ENCODE measurements at places on chromosomes 7 and 10.

- no peak for DNase-seq
Observed at GRCh38 chr7:20509892-20510572, 105.4 kb upstream of the ABCB5 start.

- DNase-seq: no peak
Observed at GRCh38 chr10:12235796-12236195, 39.8 kb downstream of the CDC123 start.

GRCh38 chr7:98555403-98555802 is 61.7 kb upstream of the NPTX2 start:
- DNase-seq: no peak

DNA sequence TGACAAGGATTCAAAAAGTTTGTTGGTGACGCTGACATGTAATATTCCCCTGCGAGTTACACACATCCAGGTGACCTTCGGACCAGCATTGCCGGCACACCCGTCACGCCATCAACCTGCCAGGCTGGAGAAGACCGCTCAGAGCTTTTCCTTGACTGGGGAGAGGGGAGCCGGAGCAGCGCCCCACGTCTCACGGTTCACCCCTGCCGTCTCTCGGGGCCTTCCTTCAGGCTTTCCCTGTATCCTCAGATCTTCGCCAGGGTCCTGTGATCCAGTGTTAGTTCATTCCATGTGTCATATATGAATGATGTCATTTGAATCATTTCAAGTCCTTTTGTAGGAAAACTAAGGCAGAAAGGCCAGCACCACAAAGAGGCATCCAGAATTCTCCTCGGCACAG is 127.8 kb downstream of the MGMT start:
- DNase-seq: no peak

DNA sequence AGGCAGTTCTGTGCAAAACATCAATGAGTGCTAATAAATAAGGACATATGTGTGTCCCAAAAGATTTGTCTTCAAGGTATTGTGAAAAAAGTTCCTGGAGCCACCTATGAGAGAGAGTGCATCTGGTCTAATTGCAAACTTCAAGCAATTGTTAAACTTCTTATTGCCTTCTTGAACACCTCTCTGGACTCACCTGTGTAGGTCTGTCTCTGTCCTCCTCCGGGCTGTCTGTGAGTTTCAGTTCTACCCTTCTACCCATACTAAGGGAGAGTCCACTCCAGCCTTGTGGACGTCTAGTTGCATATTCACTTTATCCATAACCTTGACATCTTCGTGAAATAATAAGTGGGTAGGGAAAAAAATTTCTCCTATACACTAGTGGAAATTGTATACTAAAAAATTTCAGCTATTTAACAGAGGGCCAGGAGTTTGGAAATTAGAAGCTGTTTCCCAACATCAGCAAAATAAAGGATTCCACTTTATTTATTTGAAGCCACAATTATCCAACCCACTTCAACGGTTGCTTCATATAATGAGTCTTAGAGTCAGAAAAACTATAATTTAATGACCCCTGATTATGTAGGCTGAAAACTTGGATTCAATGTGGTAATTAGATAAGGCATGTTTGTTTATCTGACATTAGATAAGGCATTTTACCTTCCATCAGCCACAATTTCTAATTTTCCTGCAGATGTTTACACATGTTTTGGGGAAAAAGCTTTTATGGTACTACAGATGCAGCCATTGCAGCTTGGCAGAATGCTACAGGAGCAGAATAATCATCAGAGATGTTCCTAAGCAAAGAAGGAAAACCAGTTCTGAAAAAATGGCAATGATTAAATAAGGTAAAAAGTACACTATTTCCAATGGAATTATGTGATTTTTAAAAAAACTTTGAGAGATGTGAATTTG is 150.8 kb upstream of the FAM3C start:
- no peak for DNase-seq

DNA sequence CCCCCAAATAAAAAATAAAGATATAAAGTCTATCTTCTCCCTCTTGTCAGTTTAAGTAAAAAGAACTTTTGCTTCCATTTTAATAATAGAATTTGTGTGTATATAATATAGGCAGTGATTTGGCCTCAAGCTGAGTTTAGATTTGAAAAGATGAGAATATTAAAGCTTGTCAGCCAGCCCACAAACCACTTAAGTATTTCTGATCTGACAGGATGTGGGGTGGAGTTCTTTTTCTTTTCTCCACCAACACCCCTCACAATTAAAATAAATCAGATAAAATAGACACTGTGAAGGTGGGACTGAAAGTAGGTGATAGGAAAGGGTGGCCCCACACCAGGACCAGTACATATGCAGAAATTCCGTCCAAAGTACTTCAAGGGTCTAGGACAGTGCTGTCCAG is 714.1 kb downstream of the AUTS2 start:
- DNase-seq: no peak

DNA sequence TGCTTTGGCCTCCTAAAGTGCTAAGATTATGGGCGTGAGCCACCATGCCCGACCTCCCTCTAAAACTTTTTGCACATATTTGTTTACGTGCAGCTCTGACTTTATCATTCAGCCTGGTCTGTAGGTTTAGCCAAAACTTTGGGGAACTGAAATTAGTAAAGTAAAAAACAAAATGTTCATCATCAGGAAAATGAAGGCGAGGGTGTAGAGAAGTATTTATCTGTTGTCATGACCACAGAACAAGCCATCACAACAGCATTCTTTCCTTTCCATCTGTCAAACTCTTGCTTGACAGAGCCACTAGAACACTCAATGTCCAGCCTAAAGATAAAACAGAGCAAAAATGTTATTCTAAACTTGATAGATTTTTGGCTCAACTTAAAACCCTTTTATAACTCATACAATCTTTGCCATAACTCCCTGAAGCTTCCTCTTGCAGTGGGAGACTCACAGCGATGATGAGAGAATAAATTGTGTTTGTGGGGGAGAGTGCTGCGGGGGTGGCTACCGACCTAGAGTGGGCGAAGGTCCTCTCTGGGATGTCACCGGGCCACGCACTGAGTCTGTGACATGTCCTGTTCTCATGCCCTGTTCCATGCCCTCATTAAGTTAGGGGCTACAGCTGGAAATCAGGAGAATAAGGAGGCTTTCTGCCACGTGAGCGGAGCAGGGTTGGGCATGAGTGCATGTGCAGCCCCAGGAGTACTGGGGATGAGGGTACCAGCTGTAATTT is 58.6 kb upstream of the MKRN1 start:
- DNase-seq: no peak

DNA sequence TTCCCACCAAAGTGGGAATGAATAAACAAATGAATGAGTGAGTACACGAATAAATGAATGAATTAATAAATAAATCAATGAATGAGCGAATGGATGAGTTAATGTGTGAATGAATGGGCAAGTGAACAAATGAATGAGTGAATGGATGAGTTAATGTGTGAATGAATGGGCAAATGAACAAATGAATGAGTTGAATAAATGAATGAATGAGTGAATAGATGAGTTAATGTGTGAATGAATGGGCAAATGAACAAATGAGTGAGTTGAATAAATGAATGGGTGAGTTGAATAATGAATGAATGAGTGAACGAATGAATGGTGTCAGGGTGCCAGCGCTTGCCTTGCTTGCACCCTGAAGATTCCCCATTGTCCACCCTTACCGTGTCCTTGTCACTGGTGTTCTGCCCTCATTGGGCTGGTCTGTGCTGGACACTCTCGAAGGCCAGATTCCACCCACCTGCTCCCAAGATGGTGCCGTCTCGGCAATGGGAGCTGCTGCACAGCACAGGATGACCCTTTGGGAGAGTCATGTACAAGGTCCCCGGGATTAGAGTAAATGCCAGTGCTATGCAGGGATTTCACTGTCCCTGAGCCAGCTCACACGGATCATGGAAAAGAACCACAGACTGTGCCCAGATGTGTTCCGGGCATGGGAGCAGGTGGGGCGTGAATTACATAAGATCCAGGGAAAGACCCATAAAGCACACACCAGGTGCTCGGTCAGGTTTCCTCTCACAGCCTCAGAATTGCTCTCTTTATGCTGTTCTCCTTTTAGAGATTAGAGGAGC is 83.2 kb downstream of the CAMK1D start:
- DNase-seq: no peak

DNA sequence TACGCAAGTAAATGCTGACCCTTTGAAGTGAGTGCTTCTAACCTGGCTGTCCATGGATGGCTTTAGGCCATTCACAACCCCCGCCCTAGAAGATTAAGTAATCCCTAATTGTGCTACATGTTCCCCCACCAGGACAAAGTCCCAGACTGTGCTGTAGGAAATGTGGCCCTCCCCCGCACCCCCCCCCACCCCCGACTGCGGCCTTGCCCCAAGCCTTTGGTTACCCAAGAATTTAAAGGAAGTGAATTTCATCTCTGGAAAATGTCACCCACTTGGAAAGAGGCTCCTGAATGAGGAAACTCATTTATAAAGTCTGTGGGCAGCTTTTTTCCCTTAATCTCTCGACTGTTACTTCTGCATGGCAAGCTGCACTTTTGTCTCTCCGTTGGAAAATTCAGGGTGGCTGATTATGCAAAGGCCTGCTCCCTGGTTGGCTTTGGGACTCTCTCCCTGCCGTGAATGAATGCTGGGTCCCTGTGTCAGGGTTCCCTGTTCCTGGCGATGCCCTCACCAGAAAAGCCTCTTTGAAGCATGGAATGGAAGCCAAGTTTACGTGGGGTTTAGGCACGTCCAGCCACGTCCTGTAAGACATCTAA is 31.4 kb upstream of the AQP1 start:
- no peak for DNase-seq

DNA sequence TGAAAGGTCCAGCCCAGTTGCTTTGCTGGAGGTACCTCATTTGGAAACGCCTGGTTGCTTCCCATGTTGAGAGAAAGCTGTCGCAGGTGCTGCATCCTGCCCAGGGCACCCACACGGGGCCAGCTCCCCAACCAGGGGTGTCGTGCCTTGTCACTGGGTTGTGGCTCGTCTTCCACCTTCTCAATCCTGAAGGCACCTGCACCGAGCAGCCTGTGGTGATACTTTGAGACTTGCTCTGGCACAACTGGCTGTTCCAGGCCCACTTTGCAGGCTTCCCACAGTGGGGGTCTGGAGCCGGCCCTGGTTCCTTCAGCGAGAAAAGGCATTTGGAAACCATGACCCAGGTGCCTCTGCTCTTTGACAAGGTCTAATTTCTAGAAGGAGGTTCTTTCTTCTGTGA is 197.3 kb upstream of the PPP2R2D start:
- no peak for DNase-seq

DNA sequence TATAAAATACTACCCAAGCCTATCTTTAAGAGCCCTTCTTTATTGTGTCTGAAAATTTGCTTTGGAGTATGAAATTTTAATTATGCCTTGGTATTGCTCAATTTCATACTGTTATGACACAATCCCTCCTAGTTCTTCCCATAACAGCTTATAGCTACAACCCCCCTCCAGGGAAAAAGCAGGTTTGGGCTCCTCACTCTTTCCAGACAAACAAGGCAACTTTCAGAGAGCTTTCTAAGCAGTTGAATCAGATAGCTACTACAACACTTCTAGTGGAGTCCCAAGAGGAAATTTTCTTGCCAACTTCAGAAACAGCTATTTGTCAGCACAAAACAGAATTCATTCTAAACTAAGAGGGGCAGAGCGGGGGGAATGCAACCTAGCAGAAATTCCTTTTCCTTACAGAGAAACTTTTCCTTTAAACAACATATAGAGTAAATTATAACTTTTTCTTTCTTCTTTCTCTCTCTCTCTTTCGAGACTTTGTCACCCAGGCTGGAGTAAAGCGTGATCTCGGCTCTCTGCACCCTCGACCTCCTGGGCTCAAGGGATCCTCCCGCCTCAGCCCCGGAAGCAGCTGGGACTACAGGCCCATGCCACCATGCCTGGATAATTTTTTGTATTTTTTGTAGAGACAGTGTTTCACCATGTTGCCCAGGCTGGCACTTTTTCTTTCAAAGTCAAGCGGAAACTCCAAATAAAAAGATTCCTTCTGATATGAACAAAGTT is 26.0 kb upstream of the JMJD1C start:
- DNase-seq: no peak

- DNase-seq: no peak
Observed at GRCh38 chr10:94411304-94411703, 9.0 kb downstream of the TBC1D12 start.

GRCh38 chr7:117863618-117864017 is 9.6 kb downstream of the CTTNBP2 start:
- no peak for DNase-seq

DNA sequence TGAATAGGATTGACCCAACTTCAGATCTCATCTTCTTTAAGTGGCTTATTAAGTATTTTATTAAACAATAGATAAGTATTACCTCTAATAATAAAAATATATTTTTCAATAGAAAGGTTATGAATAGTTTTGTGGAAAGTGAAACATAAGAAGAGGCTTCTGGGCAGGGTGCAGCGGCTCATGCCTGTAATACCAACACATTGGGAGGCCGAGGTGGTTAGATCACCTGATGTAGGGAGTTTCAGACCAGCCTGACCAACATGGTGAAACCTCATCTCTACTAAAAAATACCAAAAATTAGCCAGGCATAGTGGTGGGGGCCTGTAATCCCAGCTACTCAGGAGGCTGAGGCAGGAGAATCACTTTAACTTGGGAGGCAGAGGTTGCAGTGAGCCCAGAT is 26.5 kb downstream of the GPR85 start:
- DNase-seq: no peak

DNA sequence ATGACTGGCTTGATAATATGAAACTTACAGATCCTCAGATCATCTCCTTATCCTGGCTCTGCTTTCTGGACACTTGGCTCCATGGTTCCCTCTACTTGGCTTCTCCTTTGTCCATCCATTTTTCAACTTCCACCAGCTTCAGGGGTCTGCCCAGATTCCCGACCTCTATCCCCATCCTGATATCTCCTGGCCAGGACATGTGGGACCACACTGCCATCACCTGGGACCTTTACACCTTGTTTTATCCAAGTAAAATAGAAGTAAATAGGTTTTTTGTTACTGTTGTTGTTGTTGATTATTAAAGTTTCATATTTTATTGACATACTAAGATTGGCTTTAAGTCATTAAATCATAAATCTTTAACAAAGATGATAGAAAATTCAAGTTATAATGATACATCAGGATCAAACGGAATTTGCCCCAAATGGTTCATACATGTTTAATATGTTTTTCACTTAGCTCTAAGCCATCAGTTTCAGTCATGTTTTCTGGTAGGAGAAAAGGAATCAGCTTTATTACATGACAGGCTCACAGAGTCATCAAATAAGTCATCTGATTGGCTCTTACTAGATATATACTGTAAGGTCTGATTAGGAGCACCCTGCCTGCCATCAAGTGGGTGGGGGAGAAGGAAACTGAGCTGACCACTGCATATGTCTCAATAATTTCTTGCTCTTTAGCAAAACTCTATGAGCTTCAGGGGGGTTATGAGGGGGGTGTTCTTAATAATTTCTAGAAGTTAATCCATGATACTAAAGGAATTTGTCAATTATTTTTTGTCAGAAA is 111.5 kb upstream of the AHR start:
- DNase-seq: no peak

- no peak for DNase-seq
Observed at GRCh38 chr7:44156453-44157010, 15.4 kb upstream of the MYL7 start.

DNA sequence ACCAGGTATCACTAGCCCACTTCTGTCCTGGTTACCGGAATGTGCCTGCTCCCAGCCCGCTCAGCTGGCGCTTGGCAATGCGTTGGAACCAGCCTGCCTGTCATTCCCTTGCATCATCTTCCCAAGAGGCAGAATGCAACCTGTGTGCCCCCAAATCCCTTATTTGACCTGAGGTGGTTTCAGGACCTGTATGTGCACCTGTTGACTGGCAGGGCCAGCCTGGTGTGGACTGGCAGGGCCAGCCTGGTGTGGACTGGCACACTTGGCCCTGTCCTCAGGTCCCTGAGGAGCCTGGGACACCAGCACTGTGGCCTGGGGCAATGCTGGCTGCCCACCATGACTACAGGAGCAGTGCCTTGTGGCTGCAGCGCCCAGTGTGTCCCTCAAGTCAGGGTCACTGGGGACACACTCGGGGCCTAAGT is 38.2 kb downstream of the ZNF467 start:
- DNase-seq: no peak

GRCh38 chr7:71235253-71235652 is 103.3 kb downstream of the GALNT17 start:
- DNase-seq: no peak

Data from CD4-positive, alpha-beta T cell (primary cell).